ENCODE measurements at places on chromosomes 7 and 10.

DNA sequence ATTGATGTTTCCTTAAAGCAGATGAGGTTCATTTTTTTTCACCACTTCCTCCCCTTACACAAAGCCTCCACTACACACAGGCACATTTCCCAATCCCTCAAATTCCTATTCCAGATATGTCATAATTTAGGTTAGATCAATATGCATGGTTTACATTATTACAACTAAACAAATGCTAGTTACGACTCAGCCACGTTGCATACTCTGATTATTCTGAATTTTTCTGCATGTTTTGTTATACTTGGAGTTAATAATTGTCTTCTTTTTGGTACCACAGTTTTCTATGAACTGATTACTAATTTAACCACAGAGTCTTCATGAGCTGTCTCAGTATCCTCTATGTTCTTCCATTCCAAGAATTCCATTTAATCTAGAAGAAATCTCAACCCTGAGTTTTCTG is 4.4 kb upstream of the BICC1 start:
- no peak for DNase-seq

DNA sequence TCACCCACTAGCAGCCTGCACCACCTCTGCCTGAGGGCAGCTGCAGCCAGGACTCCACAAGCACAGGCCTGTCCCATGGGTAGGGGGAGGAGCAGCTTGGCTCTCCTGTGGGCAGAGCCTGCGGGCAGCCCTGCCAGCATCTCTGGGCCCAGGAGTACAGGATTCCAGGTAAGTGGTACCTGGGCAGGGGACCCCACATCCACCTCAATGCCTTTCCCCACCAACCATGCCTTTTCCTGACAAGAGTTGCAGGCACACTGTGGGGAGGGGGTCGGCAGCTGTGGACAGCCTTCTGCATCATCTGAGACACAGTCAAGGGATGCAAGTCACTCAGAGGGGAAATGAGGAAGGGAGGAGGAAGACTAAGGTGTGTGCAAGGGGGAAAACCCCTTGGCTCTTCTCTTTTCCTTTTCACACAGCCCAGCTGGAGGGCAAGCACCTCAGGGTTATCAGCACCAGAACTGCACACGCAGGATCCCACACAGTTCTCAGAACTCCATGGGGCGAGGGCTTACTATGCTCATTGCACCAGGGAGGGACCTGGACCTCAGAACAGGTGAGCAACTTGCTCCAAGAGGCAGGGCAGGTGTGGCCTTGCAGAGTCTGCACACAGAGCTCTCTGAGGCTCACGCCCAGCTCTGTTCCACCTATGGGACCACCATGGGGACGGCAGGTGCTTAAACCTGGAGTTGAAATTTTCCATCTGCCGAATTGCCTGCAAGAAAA is 16.5 kb upstream of the ANTXRL start:
- no peak for DNase-seq

- no peak for DNase-seq
Observed at GRCh38 chr7:98978672-98979071, 100.3 kb downstream of the TRRAP start.

GRCh38 chr10:106534441-106534840 is 630.1 kb downstream of the SORCS1 start:
- no peak for DNase-seq

- no peak for DNase-seq
Observed at GRCh38 chr10:59508296-59508695, 145.9 kb upstream of the FAM13C start.

DNA sequence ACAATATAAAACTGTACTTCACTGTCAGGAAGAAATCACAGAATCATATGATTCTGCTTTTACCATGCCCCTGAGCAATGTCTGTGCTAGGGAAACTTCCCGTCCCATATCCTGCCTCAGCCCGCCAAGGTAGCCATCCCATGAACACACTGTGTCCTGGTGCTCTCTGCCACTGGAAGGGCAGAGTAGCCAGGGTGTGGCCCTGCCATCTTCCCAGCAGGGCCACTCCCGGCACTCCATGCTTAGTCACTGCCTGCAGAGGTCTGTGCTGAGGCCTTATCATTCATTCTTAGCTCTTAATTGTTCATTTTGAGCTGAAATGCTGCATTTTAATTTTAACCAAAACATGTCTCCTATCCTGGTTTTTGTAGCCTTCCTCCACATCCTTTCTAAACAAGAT is 31.8 kb downstream of the AP3M1 start:
- DNase-seq: no peak

DNA sequence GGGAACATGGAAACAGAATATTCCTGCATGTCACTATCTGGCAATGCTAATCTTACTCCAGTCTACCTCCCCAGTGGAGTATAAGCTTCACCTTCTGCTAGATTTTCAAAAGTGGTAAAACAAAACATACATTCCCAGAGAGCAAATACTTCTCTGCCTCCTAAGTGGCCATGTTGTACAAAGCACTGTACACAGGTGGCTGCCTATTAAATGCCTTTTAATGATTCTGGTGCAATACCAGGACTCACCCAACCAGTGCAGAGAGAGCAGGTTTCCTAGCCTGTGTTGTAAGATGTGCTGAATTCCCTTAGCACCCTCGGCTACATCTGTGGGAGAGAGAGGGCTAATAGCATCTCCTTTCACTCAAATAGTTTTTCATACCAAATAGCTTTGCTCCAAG is 684.3 kb upstream of the NRP1 start:
- DNase-seq: no peak
